ENCODE measurements at places on chromosomes 4 and X.

DNA sequence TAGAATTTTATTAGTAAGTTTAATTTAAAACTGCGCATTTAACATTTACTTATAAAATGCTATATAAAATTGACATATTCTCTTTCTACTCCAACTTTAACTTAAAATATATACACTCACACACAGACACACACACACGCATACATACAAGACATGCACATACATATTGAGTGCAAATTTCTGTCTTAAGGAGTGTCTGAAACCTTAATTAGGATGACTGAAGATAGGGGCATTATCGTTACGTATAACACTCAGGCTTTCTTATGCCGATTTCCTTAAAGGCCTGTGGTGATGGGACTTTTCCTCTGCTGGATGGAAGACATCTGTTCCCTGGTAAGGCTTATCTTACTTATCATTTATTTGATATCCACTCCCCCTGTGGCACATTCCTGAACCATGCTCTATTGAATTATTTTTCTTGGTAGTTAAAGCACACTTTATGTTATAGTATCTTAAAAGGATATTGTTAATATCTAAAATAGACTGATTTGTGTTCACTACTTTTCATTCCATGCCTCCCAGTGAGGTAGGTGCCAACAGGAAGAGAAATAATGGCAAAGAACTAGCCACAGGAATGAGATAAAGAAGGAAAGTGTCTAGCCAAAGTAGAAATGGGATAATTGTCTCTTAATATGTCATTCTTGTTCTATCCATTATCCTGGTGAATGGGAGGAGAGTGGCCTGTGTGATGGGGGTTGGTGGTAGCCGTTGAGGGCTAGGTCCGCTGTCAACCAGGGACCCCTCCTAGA, 92.9 kb upstream of the GPRIN3 start:
- DNase-seq = no peak

- DNase-seq = no peak
These were observed 269.3 kb upstream of the HS3ST1 start for GRCh38 chr4:11698033-11698432.

GRCh38 chr4:1048773-1049590, 37.6 kb downstream of the FGFRL1 start:
- no peak for DNase-seq

DNA sequence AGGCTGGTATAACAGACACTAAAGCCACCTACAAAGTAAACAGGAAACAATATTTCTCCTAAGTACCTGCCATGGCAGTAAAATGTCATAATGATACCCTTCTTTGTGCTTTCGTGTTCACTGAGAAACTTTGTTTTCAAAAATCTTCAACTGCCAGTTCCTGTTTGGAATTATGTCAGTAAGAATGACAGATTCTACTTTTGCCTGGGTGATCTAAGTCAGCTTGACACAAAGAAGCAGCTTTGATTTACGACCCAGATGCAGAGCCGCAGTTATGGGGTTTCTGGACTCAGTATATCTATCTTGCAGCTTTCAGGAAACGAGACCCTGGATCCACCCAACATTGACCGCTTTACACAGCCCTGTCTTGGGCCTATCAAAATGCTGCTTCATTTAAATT, 71.2 kb downstream of the SNX25 start:
- DNase-seq = no peak

Measured in NCI-H2029 (cell line).